CD4-positive, alpha-beta T cell treated with Interleukin-17A for 4 hours (primary cell): ENCODE measurements at places on chromosomes 4 and X.

DNA sequence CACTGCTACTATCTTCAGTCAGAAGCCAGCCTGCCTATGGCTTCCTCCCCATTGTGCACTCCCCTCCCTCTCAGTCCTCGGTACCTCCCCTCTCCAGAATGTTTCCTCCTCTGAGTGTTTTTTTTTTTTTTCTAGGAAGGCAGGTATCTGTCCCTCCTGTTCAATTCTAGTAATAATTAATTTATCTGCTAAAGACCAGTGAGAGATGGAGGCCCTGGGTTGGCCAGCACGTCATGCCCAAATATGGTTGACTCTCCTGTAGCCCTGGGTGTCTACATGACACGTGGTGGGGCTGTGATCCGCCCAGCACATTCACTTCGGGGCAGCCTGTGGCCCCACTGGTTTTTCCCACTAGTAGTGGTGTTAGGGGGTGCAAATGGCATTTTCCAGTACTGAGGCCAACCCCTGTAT is 1.8 kb downstream of the FLNA start:
- peak; percentile 32 for DNase-seq

DNA sequence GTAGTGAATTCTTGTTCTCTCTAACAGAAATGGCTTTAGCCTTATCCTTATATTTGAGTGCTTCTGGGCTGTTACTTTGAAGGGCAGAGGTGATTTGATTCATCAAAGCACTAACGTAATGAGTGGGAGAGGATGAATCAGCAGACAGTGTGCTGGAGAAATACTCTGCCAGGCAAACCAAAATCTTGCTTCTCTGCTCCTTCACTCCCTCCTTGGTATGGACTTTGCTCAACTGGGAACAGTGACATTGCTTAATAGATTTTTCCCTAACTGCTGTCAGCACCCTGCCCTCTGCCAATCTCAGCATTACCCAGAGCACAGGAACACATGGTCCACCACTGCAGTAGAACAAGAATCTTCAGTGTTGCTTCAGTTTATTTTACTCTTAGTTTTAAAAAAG is 56.0 kb downstream of the PDLIM5 start:
- DNase-seq: no peak

- no peak for DNase-seq
Measured at GRCh38 chr4:44563496-44563895, 87.9 kb downstream of the YIPF7 start.

- DNase-seq: no peak
Measured at GRCh38 chr4:20882500-20882899, 182.2 kb downstream of the PACRGL start.

GRCh38 chrX:44019911-44020310 is 46.7 kb upstream of the NDP start:
- DNase-seq: no peak

DNA sequence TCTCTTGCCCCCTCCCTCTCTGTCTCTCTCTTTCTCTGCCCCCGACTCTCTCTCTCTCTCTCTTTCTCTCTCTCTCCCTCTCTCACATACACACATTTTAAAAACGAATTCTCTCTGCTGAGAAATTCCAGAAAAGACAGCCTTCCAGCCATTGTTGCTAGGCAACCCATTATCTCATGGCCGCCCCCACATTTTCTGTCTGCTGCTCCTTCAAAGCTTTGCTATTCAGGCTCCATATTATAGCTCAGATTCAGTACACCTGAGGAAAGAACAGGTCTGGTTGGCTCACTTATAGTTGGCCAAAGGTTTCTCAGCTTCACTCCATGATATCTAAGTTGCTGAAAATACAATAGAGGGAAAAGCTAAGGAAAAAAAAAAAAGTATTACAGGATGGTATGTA is 174.4 kb upstream of the RADX start:
- DNase-seq: no peak

DNA sequence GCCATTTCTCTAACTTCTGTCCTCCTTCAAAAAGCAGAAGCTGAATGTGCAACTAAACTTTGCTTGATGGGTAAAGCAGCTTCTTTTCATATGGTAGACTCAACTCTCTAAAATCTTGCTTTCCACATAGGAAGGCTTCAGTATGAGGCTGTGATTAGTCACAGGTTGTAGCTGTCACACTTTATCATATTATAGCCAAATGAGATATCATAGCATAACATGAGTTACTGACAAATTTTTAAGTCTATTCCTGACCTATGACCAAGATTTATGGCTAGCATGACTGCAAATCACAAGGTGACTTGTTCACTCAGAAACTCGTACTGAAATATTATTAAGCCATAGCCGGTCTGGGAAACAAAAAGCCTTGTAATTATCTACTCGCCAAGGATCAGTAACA is 998.6 kb downstream of the RPA4 start:
- no peak for DNase-seq

DNA sequence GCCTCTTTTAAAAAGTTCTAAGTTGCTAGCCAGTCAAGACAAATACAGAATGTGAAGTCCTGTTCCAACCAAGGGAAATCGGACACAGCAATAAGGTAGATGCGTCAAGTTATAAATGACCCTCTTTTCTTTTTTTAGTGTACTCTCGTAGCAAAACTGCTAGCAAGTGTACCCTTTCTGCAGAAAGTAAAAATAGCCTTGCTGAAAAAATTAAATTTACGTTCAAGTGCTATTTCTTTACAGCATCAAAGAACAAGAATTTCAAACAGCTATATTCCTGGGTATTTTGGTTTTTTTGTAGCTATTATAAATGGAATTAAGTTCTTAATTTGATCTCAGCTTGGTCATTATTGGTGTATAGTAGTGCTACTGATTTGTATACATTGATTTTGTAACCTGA is 119.2 kb downstream of the NAA11 start:
- DNase-seq: no peak

GRCh38 chrX:109987884-109988283 is 15.0 kb upstream of the TMEM164 start:
- no peak for DNase-seq

- DNase-seq: no peak
Measured at GRCh38 chr4:154677923-154678322, 65.5 kb upstream of the FGG start.

GRCh38 chrX:9354918-9355317 is 109.9 kb upstream of the TBL1X start:
- DNase-seq: no peak

DNA sequence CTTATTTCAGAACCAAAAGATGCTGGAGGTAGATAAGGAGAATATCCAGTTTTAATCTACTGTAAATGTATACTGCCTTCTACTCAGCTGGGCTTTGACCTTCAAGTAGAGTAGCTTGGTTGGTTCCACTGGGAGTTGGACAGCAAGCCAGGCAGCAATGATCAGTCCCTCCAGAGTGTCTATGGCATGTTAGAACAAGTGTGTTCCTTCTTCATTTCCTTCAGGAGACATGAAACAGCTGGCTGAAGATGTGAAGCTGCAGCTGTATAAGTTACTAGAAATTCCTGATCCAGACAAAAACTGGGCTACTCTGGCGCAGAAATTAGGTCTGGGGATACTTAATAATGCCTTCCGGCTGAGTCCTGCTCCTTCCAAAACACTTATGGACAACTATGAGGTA is 111.1 kb downstream of the NFKB1 start:
- no peak for DNase-seq

DNA sequence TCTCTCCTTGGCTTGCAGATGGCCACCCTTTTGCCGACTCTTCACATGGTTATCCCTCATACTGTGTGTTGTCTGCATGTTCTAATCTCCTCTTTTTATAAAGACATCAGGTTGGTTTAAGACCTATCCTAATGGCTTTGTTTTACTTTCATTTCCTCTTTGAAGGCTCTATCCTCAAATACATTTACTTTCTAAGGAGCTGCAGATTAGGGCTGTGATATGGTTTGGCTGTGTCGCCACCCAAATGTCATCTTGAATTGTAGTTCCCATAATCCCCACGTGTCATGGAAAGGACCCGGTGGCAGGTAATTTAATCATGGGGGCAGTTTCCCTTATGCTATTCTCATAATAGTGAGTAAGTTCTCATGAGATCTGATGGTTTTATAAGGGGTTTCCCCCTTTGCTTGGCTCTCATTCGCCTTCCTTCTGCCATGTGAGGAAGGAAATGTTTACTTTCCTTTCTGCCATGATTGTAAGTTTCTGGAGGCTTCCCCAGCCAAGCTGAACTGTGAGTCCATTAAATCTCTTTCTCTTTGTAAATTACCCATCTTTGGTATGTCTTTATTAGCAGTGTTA is 204.5 kb downstream of the RELL1 start:
- DNase-seq: no peak

DNA sequence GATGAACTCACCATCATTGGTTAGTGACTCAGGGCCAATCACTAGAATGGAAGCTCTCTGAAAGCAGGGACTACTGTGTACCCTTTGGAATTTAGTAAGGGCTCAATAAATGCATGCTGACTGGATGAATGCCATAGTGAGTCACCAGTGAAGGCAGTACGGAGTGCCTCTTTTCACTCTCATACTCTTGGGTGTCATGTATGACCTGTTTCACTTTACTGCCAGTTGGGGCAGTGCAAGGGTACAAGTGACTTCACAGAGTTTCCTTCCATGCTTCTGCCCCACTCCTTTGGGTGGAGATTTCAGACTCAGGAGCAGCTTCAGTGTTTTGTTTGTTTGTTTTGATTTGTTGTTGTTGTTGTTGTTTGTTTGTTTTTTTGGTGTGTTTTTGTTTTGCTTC is 57.7 kb downstream of the SOX3 start:
- DNase-seq: no peak

DNA sequence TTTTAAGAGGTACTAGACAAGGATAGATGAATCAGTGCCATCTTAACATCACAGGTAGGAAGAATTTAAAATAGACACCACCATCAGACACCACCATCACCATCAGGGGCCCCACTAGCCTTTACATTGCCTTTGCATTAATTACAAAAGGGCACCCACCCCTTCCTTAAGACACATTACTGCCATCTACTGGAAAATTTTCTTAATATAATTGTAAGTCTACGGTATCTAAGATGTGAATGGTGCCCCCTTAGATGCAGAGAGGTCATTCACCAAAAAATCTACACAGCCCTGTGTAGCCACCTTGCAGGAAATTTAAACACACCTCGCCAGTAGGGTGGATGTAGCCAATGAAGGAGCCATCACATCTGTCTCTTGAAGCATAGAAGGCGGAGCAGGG is 184.1 kb downstream of the MID1IP1 start:
- peak; percentile 8 for DNase-seq

DNA sequence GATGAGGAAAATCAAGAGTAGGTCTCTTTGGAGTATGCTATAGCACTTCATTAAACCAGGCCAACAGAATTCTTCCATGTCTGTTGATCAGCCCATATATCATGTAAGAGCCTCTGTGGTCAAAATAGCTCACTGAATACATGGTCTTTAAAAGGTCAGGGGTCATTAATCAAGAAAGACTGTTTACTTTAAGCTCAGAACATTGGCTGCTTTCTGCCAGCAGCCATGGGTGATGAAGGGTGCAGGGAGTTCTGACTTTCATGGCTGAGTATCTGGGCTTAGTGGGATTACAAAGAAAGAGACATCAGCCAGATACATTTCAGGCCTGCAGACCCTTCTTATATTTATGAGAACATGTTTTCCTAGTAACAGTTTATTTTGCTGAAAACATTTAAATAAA is 7.1 kb upstream of the C4orf54 start:
- DNase-seq: no peak

- no peak for DNase-seq
Measured at GRCh38 chr4:92059615-92060014, 244.2 kb upstream of the GRID2 start.

DNA sequence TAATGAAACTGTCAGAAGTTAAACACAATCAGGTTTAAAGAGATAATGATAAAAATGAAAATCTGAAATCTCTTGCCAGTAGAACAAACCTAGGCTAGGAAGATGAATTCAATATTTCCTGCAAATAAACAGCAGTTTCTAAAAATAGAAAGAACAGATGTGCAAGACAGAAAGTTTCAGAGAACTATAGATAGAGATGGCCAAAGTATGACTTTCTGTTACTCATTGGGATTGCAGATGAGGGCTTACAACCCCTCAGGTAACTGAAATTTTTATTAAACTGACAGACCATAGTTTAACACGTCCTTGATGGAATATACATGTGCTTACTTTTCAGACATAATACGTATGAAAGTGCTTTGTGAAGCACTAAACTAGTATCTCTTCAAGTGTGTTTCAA is 82.3 kb upstream of the PPARGC1A start:
- no peak for DNase-seq

DNA sequence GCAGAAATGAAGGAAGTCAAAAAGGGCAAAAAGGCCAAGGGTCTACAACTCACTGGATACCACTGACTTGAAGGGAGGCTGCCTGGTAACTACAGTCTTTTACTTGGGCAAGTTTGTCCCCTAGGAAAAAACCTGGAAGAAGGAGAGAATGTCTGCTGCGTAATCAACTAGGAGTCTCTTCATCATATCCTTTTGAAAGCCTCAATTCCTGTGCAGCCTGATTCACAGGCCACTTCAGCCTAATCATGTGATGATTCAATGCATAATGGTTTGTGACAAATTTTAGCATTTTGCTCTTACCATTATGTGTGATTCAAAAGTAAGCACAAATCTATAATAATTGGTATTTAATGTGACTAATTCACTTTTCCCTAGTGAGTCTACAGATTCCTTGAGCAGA is 273.6 kb downstream of the FRMPD4 start:
- no peak for DNase-seq

- DNase-seq: no peak
Measured at GRCh38 chr4:85114526-85114925, 148.0 kb upstream of the WDFY3 start.

- no peak for DNase-seq
Measured at GRCh38 chr4:76582074-76582816, 147.2 kb downstream of the SHROOM3 start.

GRCh38 chr4:170497112-170497511 is 407.4 kb upstream of the AADAT start:
- no peak for DNase-seq

- no peak for DNase-seq
Measured at GRCh38 chrX:38365954-38366353, 13.6 kb downstream of the OTC start.

GRCh38 chr4:156495091-156495490 is 476.5 kb downstream of the PDGFC start:
- DNase-seq: no peak

DNA sequence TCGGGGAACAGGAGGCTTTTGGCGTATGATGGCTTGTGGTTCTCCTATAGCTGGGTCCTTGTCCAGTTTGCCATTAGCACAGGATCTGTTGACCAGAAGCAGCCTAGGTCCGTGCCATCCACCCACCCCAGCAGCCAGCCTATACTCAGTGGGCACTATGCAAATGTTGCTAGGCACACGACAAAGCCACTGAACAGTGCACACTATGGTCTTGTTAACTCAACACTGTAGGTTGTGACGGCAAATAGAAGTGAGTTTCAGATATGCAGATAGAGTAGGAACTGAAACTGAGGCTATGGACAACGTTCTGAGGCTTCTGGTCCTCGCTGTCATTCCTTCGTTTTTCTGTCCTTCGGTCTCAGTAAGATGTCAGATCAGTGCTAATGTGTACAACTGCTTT is 541.3 kb upstream of the TENM3 start:
- no peak for DNase-seq

GRCh38 chr4:155441475-155441874 is 64.7 kb upstream of the MAP9 start:
- DNase-seq: no peak

- no peak for DNase-seq
Measured at GRCh38 chr4:153676984-153677383, 7.1 kb upstream of the TLR2 start.

- DNase-seq: no peak
Measured at GRCh38 chr4:130147641-130148040, 1051.7 kb downstream of the C4orf33 start.
